ENCODE measurements at places on chromosomes 12 and 14.

- peak; percentile 47 for DNase-seq
Measured at GRCh38 chr14:90903101-90903500, 86.9 kb upstream of the TTC7B start.

GRCh38 chr12:6262623-6263022 lies 47.9 kb upstream of the PLEKHG6 start:
- DNase-seq, result no peak

- DNase-seq, result no peak
Measured at GRCh38 chr12:12182703-12183365, 84.0 kb downstream of the LRP6 start.

GRCh38 chr12:28939427-28939826 lies 209.7 kb upstream of the FAR2 start:
- no peak for DNase-seq

DNA sequence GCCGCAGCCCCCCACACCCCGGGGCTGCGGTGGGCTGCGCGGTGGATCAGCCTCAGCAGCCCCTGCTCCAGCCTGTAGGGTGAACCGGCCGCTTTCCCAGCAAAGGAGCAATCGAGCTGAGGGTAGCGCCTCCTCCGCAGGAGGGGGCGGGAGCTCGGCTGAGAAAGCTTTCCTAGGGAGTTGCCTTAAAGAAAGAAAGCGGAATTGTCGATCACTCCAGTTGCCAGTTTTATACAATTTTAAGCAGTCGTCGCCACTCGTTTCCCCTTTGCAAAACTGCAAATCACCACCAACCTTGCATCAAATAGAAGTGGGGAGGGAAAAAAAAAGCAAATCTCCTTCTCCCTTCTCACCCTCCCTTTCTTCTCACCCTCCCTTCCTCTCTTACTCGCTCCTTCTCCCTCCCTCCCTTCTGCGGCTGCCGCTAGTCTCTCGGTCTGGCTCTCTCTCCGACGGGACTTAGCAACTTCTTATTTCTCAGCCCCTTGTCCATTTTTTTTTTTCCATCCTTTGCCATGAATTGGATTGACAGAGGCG lies at the start of gene PDE3A:
Gene PDE3A, plus strand, starts transcription at position 424 of the 537 bp plus-strand sequence. CDS start 748 bp downstream, outside the sequence.
- DNase-seq, result no peak

DNA sequence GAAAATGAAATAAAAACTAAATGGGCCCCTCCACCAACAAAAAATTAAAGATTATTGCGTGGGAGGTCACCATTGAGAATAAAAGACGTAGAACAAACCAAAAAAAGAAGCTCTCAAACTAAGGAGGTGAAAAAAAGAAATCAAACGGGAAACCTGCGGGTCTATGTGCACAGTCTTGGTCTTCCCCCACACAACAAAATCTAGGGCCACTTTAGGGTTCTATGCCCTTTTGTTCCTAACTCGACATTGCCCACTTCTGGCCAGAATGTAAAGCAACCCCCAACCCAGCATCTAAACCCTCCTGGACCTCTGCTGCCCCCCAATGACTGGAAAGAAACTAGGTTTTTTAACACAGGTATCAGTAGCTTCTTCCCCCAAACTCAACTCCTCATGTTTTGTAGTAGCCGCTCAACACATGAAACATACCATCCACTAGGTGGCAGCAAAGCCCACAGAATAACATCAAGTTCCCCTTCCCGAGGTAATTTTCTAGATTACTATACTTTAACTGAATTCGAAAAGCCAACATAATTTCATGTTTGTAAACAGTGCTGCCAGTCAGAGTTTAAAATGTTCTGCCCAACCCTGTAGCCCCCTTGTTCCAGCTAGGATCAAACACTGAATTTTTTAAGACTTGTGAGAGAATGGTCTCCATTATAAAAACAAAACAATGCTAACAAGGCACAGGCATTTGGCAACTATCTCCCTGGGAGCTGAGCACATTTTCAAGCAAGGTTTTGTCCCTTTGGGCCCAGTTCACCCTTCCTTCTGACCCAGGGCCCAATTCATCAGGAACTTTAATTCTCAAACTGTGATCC lies 18.7 kb downstream of the DAD1 start:
- peak; percentile 64 for DNase-seq

DNA sequence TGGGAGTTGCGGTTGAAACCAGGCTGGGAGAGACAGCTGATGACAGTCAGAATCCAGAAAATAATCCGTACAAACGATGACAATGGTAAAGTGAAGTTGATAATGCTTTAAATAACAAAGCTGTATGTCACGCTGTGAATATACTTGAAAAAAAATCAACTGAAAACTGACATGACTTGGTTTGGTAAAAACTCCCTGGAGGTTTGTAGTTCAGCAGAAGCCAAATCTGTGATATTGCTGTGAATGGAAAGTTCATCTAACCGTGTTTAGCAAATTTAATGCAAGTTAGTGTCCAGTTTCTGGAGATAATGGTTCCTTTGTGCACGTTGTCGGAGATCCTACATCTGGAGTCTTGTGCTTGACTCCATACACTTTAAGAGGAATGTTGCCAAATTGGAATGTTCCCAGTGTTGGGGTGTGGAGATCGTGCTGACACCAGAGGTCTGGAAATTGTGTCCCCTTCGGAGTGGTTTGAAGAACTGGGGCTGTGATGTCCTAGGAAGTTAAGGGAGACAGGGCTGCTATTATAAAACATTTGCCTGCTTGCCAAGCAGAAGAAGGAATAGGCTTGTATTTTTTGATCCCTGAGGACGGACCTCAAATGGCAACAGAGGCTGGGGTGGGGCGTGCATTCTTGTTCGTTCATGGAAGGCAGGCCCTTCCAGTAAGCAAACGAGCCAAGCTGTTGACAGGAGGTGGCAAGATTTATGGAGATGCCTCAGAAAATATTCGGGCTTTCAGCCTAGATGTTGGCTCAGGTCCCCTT lies 30.6 kb downstream of the PPFIBP1 start:
- DNase-seq, result no peak

Data from activated CD4-positive, alpha-beta T cell treated with anti-CD3 and anti-CD28 coated beads, Interleukin-2, amount 50 U/mL, for 48 hours (primary cell).